ENCODE measurements at places on chromosomes 3 and 15. TPM values are rescaled to one million over a fixed set of nuclear protein-coding genes. Genes with fewer than 3 reads are reported as not detected.

Gene PLCD1
- 9.8 TPM for total RNA-seq

Gene PCOLCE2
- total RNA-seq = 9.6 TPM

Gene ARHGEF26
- total RNA-seq = 19.0 TPM

Gene C3orf62
- 6.7 TPM for total RNA-seq

Gene BLOC1S6
- 27.7 TPM for total RNA-seq

Gene MYZAP
- total RNA-seq = 5.1 TPM

Gene TERC
- total RNA-seq = 4.7 TPM

Gene TMEM158
- total RNA-seq = 2.5 TPM

Gene NR2E3
- total RNA-seq = 0.83 TPM

Data from Calu3 (cell line).